Stimulated activated CD4-positive, alpha-beta T cell treated with anti-CD3 and anti-CD28 coated beads, Interleukin-1b, Interleukin-23, amount 100 ng/mL, for 24 hours (primary cell): ENCODE measurements at places on chromosomes 16 and 17.

DNA sequence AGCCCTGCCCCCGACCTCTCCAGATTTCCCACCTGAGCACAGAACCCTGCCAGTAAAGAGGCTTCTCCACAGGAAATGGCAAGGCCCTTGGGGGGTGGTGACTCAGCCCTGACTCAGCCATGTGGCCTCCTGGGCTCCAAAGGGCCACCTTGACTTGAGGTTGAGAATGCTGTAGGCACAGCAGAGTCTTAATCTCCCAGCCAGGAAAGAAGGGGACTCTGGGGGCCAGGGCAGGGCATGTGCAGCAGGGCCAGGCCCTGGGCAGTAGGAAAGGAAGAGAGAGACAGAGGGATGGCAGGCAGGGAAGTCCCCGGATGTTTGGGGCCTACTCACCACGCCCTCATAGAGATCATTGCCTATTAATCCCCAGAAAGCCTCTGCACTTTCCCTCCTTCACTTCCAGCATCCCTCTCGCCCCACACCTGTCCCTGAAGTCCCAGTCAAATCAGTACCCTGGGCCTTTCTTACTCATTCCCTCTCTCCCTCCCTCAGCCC, 4.8 kb upstream of the ITGA3 start:
- DNase-seq = no peak

DNA sequence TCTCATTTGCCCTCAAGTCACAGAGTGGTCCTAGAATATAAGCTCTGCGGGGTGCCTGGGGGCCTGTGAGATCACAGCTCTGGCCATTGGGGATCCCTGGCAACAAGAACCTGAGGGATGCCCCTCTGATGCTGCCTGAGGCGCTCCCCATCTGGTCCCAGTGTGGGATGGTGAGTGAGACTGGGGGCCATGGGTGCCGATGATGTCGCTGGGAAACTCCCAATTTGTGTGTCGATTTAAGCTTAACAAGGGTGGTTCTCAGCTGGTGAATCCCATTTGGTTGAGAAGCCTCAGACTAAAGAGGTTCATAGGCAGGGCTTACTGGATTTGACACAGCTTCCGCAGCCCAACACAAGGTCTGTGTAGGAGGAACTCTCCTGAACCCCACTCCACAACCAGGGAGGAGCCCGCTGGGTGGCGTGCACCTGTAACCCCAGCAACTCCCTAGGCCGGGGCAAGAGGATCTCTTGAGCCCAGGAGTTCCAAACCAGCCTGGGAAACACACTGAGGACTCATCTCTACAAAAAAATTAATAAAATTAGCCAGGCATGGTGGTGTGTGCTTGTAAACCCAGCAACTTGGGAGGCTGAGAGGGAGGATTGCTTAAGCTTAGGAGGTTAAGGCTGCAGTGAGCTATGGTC, 63.7 kb upstream of the SIAH1 start:
- no peak for DNase-seq

DNA sequence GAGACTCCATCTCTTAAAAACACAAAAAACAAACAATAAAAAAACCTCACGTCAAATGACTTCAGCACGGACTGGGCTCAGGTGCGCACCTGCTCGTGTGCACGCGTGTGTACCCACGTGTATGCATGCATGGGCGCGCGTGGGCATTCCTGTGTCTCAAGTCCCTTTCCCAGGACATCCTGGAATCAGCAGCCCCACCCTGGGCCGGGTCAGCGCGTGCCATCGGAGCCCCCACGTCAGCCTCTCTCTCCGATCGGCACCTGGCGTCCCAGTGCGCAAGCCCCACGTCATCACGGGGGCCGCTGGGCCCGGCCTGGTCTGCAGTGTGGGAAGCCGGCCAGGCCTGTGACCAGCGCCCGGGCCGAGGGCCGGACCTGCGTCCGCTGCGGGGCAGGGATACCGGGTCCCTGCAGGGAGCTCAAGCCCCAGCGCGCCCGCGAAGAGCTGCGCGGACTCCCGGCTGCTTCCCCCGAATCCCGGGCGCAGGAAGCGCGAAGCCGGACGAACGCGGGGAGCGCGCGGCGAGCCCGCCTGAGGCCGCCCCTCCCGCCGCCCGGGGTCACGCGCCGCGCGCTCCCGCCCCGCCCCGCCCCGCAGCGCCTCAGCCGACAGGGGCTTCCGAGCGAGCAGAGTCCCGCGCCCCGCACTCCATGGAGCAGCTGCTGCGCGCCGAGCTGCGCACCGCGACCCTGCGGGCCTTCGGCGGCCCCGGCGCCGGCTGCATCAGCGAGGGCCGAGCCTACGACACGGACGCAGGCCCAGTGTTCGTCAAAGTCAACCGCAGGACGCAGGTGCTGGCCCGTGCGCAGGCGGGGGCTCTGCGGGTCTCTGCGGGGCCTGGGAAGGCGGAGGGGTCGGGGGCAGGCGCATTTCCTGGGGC, at the start of gene FN3K:
Gene FN3K, plus strand, starts transcription at position 629 of the 880 bp plus-strand sequence. Its CDS starts 22 bp downstream, at position 651.
- DNase-seq = no peak

DNA sequence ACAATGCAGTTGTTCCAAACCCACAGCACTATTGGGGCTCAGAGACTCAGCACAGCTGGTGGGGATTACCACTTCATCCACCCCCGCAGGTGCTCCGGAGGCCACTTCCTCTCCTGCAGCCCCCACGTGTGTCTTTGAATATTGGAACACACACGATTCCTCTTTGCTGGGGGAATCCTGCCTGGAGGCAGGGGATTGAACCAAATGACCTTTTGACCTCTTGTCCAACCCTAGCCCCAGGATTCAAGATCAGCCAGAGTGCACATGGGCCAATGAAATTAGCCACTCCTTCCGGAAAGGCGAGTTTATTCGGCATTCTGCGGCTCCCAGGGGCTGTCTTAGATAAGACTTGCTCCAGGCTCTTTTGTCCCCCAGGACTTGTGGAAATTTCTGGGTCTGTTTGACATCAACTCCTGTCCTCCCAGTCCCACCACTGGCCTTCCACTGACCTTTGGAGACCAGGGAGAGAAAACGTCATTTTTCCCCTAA, 350.2 kb downstream of the FOXL1 start:
- DNase-seq = no peak

DNA sequence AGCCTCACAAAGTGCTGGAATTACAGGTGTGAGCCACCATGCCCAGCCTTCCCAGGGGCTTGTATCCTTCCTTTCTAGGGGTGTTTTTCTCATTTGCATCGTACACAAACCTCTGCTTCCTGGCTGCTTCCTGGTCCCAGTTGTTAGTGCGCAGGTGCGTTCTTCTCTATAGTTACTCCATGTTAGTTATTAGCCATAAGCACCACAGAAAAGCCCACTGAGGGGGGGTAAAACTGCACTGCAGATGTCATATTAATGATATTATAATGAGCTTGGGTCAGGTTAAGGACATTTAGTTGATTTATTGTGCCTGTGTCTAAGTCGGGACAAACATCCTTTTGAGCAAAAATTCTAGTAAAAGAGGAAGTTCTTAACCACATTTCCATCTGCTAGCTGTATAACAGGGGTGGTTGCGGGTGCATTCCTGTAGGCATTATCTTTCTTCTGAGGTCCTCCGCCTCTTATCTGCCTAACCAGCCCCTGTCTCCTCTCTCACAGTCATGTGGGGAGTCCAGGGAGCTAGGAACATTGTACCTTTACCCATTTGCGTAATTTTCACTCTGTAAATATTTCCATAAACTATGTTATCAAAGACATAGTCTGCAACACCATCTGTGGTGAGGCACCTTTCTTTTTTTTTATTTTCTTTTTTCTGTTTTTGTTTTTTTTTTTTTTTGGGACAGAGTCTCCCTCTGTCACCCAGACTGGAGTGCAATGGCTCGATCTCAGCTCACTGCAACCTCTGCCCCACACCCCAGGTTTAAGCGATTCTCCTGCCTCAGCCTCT, 23.6 kb upstream of the ATF7IP2 start:
- DNase-seq = no peak

- no peak for DNase-seq
Observed at GRCh38 chr17:332558-333322, 19.9 kb downstream of the RPH3AL start.

DNA sequence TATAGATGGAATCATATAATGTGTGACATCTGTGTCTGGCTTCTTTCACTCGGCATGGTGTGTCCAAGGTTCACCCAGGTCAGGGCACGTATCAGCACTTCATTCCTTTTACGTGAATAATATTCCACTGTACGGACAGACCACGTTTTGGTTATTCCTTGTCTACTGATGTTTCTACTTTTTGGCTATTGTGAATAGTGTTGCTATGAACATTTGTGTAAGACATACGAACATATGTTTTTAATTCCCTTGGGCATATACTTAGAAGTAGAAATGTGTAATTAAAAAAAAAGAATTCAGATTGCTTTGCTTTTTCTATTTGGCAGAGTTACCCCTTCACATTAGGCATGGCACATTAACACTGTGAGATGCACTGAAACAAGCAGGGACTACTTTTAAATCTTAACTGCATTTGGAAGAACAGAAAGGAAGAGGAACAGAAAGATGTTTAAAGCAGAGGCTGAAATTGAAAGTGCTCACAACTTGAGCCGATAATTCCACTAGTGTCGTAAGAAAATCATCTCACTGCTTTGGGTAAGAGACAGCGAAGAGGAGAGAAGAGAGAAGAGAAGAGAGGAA, 105.3 kb downstream of the VPS53 start:
- no peak for DNase-seq

DNA sequence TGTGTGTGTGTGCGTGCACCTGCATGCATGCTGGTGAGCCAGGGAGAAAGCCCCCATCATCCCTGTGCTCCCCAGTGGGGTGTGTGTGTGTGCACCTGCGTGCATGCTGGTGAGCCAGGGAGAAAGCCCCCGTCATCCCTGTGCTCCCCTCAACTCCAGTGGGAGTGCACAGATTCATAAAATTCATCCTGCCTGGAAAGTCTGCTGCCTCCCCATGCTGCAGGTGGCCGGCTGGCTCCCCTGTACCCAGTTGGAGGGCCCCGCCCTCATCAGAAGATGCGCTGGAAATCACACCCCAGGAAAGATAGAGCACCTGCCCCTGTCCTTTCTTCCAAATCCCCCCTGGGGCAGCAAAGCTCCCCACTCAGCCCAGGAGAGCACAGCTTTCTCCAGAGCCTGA, 84.8 kb upstream of the DOC2B start:
- DNase-seq = no peak

- no peak for DNase-seq
Observed at GRCh38 chr17:40333781-40334448, 24.9 kb downstream of the RARA start.
